Stimulated activated CD4-positive, alpha-beta T cell treated with anti-CD3 and anti-CD28 coated beads, Interleukin-12 subunit alpha, Interleukin-12 subunit beta, amount 100 ng/mL, for 24 hours (primary cell): ENCODE measurements at places on chromosomes 16 and 17.

- no peak for DNase-seq
Observed at GRCh38 chr17:27912964-27913363, 19.8 kb upstream of the LYRM9 start.

- DNase-seq = no peak
Observed at GRCh38 chr17:65774787-65775186, 213.3 kb upstream of the AXIN2 start.

GRCh38 chr16:88308441-88309173, 74.2 kb upstream of the ZNF469 start:
- no peak for DNase-seq

GRCh38 chr17:44044071-44044470, 22.4 kb downstream of the LSM12 start:
- DNase-seq = no peak

- no peak for DNase-seq
Observed at GRCh38 chr16:66605979-66606751, 1.7 kb downstream of the CMTM3 start.

DNA sequence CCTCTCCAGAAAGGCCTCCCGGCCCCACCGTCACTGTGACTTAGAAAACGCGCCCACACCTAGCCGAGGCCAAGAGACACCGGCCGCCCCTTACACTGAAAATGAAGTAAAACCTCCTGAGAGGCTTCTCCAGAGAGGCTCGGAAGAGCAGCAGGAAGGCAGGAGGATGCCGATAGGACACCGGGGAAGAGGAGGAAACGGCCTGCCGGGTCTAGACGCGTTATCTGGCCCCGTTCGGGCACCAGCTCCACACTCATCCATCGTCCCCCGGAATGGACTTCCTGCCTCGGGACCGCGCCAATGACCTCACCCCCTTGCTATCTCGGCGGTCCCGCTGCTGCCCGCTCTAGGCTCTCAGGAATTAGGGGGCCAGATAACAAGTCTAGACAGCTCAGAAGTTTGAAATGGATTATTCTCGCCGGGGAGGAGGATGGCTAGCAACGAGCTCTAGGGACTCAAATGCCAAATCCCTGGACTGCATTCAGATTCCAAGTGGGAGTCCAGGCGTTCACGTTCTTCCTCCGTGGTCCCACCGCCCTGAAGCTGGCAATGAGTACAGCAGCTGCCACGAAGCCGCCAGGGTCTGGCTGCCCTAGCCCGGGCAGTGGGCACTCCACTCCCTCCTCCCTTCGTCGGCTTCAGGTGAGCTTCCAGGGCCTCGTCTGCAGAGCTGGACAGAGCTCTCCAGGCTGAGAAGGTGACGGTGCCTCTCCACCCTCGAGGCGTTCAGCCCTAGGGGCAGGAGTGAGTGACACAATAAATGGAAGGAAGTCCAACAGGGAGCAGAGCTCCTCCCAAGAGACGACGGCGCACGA, 350.9 kb downstream of the FOXL1 start:
- DNase-seq = no peak

DNA sequence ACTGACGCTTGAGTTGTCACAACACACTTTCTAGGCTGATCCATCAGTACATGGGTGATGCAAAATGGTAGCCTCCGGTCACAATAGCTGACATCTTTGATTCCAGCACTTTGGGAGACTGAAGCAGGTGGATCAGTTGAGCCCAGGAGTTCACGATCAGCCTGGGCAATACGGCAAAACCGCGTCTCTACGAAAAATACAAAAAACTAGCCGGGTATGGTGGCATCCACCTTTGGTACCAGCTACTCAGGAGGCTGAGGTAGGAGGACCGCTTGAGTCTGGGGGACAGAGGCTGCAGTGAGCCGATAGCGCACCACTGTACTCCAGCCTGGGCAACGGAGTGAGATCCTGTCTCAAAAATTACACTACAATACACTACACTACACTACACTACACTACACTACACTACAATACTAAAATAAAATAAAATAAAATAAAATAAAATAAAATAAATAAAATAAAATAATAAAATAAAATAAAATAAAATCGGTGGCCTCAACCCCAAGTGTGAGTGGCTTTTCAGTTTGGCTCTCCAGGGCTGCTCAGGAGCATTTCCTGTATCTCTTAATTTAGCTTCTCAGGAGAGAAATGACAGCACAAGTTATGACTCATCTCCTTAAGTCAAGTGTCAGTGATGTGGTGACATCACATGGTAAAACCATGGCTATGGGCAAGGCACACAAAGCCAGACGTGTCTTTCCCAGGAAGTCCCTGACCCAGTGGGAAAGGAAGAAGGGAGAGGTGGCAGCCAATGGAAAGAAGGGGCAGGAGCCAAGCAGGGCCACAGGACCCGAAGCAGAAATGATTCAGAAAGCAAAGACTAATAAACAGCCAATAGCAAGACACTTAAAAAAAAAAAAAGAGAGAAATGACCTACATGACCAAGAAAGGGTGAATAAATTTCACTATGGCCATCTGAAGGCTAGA, 75.3 kb upstream of the TBC1D3K start:
- no peak for DNase-seq

- DNase-seq = no peak
Observed at GRCh38 chr17:66834426-66834918, 445 bp upstream of the CACNG5 start.

DNA sequence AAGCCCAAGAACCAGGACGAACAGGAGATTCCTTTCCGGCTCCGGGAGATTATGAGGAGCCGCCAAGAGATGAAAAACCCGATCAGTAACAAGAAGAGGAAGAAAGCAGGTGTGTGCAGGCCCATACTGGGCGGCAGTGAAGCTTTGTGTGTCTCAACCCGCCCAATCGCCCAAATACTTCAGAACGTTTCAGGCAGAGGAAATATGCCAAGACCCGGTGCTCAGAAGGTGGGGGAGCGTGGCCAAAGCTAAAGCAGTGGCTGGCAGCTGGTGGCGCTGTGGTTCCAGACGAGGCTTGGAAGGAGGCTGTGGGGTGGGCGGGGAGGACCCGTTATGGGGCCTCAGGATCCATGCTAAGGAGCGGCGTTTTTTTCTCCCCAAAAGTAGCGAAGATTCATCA, 1.2 kb downstream of the CCDC137 start:
- DNase-seq = no peak

DNA sequence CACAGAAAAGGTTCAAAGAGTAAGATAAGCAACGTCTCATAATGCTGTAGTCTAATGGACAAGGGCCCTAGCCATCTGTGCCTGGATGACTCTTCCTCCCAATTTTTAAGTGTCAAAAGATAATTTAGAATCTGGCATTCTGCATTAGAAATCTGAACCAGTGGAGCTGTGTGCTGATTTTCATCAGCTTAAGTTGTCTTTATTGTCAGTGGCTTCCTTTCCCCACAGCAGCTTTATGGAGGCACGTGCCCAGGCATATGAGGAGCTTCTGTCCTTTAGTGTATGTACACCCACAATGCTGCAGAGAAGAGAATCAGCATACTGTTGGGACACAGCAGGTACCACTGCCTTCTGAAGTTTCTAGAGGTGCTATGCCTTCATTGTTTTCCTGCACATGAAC, 37.9 kb downstream of the HEATR6 start:
- no peak for DNase-seq

- DNase-seq = no peak
Observed at GRCh38 chr17:47611372-47612350, 38.1 kb upstream of the KPNB1 start.
